ENCODE measurements at places on chromosomes 2 and 18.

- DNase-seq = no peak
These were observed 13.7 kb downstream of the GEMIN6 start for GRCh38 chr2:38791744-38792143.

GRCh38 chr2:45653122-45653913 is 1.8 kb downstream of the PRKCE start:
- DNase-seq = no peak

DNA sequence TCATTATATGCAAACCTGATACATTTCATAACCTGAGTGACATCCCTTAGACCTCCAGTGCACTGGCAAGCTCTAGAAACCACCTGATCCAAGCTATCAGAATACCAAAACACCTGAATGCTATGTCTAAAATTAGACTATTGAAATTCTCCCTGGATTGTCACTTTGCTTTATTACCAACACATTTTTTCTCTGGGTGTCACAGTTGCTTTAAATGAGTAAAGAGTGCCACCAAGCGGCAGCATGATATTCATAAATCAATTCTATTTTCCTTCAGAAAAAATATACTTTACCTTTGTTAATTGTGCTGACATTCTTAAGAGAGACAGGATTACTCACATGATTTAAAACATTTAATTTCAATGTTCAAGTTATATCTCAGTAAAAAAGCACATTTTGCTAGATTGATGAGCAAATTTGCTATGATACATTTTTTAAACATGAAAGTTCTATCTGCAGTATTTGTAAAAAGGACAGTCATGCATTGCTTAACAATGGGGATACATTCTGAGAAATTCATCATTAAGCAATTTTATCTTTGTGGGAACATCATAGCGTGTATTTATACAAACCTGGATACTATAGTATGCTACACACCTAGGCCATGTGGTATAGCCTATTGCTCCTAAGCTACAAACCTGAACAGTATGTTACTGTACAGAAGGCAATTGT is 338.4 kb upstream of the SLC39A10 start:
- DNase-seq = peak; percentile 53

DNA sequence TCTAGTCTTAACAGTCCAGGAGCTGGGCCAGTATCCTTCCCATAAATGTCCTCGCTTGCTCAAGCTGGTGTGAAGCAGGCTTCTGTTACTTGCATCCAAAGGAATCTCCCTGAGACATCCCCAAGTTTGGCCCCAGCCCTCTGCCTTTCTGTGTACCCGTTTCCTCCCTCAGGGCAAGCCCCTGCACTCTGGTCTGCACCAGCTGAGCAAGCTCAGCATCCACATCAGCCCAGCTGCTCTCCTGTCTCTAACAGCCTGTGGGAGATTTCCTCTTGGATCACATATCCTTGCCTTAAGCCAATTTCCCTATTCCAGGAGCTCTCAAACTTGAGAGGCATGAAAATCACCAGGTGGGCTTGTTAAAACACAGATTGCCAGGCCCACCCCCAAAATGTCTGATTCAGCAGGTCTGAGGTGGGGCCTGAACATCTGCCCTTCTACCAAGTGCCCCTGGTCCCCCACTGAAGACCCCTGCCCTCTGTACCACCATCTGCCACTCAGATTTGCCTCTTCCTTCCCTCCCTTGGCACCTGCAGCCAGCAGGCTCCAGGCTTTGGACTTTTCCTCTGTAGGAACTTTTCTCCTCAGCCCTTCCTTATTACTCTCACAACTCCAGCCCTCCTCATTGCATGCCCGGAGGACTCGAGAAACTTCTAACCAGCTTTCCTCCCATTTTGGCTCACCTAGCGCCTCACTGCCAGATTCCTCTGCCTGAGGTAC is 32.1 kb downstream of the REEP1 start:
- DNase-seq = no peak

GRCh38 chr2:150012986-150013385 is 425.4 kb upstream of the MMADHC start:
- no peak for DNase-seq

GRCh38 chr18:28512357-28512756 is 335.4 kb upstream of the CDH2 start:
- DNase-seq = no peak

- DNase-seq = no peak
These were observed 3.4 kb downstream of the OSR1 start for GRCh38 chr2:19355014-19355405.
